ENCODE measurements at places on chromosomes 5 and 9.
A peak's percentile ranks its signal among the peaks of the same experiment; 100 is the strongest.

DNA sequence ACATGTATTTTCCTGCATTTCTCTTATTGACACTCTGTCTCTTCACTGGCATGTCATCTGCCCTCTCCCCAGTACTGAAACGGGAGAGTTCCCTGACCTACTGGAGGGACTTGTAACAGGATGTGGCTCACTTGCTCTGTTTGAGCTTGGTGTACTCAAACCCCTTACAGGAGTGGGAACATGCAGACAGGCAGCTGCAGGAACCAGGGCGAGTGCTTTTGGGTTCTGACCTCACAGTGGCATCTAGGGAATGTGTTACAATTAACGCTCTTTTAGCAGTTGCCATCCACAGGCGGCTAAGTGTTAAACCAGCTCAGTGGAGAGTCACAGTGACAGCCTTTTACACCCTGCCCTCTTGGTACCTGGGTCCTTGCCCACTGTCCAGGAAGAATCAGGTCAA is 300.3 kb upstream of the GRAMD2B start:
- DNase-seq: no peak

DNA sequence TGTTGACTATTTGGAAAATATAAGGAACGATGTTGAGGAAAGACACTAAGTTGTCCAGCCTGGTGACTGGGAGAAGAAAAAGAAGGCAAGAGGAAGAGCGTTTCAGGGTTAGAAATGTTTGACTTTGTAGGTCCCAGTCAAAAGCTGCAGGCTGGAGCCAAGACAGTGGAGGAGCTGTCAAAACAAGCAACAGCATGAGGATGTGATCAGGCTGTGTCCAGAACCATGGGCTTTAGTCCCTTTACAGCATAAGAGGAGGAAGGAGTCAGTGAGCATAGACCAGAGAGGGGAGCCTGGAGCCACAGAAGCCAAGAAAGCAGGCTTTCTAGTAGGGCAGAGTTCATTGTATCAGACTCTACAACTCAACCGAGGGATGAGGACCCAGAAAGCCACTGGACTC is 658.5 kb downstream of the BNC2 start:
- DNase-seq: no peak

GRCh38 chr5:124872086-124872485 is 125.6 kb upstream of the ZNF608 start:
- no peak for DNase-seq

GRCh38 chr9:116928289-116928688 is 241.2 kb downstream of the TRIM32 start:
- no peak for DNase-seq

DNA sequence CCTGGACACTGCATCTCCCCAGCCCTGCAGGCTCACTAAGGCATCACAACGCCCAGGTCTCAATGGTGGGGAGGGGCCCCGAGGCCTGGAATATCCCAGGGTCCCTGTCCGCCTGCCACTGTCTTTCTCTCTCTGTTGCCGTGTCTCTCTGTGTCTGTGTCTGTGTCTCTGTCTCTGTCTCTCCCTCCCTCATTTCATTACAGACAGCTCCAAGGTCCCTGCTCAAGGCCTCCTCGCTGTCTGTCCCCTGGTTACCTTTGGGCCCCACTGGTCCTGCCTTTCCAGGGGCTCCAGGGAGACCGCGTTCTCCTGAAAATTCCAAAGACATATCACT is 3.2 kb downstream of the FCN1 start:
- DNase-seq: no peak

DNA sequence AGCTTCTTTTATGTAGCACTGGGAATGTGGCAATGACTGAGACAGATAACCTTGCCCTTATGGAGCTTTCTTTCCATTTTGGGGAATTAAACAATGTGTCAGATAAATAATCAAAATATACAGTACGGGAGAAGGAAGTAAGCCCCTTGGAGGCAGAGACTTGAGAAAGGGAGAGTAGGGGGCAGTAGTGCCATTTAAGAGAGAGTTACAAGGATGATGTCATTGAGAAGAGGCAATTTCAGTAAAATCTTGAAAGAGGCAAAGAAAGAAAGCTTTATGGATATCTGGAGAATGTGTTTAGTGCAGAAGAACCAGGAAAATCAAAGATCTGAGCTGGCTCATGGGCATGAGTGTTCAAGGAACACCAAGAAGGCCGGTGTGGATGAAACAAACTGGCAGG is 77.3 kb downstream of the KCTD16 start:
- no peak for DNase-seq

GRCh38 chr5:136729901-136730355 is 364.6 kb upstream of the TRPC7 start:
- DNase-seq: no peak

DNA sequence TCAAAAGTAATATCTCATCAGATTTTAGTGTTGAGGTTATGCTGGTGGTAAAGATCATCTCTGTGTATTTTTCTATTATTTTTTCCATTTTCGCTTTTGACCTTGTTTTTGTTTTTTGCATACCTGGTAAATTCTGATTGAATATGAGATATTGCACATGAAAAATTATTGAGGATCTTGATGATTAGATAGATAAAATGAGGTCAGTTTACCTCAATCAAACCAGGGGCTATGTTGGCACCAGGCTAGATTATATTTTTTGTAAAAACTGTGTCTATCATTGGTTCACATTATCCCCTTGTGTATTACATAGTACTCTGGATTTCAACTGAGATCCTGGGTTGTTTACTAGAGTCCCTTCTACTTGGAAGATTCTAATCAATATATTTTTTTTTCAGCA is 774.9 kb upstream of the ZNF608 start:
- DNase-seq: no peak

GRCh38 chr9:6733257-6733656 is 24.5 kb upstream of the KDM4C start:
- no peak for DNase-seq

DNA sequence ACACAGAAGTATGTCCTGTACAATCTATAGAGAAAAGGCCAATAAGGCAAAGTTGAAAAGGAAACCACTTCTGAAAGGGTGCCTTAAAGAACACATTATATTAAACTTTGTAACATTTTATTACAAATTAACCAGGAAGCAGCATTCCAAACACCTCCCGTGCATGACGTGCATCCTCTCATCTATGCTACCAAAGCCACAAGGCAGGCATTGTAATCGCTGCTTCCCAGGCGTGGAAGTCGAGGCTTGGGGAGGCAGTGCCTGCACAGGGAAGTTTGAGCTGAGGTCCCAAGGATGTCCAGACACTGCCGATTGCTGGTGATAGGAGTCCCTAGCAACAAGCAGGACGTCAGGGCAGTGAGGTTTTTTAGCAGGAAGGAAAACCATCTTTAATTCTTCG is 44.3 kb upstream of the BARHL1 start:
- no peak for DNase-seq

DNA sequence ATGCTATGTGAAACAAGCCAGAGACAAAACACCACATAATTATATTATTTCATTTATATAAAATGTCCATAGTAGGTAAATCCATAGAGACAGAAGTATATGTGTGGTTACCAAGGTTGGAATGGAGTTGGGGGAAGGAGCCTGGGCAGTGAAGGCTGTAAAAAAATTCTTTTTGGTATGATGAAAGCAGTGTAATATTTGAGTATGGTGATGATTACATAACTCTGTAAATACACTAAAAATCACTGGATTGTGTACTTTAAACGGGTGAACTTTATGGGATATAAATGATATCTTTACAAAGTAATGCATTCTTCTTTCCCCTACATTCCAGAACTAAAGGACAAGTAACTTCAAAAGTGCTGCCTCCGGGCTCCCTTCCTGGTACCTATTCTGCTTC is 155.8 kb downstream of the SH3GL2 start:
- DNase-seq: no peak

DNA sequence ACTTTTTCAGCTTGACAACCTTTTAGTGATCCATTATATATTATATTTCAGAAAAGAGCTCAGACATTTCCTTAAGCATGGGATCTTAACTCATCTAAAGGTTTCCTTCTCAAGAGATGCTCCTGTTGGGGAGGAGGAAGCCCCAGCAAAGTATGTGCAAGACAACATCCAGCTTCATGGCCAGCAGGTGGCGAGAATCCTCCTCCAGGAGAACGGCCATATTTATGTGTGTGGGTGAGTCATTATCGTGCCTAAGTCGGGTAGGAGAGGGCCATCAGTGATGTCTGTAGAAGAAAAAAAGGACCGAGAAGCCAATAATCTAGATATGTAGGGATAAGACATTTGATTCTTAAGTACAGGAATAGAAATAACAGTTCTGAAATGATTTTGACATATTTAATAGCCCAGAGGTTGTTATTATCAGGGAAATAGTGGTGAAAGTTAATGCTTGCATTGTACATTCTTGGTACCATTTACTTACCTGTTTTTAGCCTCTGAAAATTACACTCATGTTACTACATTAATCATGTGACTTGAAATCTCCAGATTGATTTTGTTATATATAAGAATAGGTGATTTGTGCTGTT is 28.2 kb downstream of the MTRR start:
- peak; percentile 30 for DNase-seq

- no peak for DNase-seq
Observed at GRCh38 chr9:14270358-14271092, 43.4 kb downstream of the NFIB start.

DNA sequence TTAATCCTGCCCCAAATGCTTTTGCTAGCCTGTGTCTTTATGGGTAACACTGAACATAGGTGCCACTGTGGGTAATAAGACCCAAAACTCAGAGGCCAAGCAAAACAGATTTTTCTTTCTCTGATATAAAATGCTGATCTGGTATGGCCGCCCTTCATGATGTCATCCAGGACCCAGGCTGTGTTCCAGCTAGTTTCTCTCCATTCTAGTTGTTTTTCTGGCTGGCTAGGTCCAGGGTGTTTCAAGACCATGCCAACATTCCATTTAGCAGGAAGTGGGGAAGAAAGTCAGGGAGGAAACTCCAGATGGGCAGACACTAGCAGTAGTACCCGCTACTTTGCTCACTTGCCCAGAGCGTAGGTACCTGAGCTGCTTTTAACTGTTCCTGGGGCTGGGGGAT is 183.9 kb upstream of the OTULINL start:
- no peak for DNase-seq

GRCh38 chr5:43150748-43151147 is 30.0 kb downstream of the ZNF131 start:
- DNase-seq: no peak

GRCh38 chr9:112786829-112787520 is 36.4 kb downstream of the SNX30 start:
- DNase-seq: no peak

DNA sequence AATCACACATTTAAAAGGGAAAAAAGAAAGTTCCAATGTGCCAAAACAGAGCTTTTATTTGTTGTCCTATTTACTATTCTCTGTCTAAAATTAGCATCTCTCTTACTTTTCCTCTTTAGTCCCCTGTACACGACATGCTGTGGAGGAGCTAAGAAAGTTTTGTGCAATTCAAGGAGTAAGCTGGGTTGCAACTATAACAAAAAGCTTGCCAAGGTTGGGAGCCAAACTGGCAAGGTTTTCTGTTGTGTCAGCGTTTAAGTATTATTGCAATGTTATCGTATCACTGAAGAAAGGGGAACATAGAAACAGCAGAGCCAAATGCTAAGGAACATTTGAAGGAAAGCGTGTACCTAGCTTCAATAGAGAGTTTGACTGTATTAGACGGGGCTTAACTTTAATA is 680.8 kb downstream of the CETN3 start:
- DNase-seq: no peak

DNA sequence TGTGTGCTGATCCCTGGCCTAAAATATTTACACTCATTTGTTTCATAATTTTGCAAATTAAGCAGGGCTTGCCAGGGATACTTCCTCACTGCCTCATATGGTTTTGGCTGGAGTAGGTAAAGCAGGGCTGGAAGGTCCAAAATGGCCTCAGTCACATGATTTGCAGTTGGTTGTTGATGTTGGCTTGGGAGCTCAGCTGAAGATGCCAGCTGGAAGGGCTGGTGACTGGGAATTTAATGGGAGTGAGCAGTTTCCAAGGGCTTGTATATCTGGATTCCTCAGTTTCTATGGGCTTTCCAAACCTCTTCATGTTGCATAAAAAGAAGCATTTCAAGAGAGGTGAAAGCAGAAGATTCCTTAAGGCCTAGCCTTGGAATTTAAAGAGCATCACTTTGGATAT is 729.3 kb downstream of the CDH18 start:
- DNase-seq: no peak

GRCh38 chr9:111035543-111036428 is 2.5 kb downstream of the LPAR1 start:
- no peak for DNase-seq

- no peak for DNase-seq
Observed at GRCh38 chr5:179234563-179235135, 110.6 kb downstream of the ADAMTS2 start.

DNA sequence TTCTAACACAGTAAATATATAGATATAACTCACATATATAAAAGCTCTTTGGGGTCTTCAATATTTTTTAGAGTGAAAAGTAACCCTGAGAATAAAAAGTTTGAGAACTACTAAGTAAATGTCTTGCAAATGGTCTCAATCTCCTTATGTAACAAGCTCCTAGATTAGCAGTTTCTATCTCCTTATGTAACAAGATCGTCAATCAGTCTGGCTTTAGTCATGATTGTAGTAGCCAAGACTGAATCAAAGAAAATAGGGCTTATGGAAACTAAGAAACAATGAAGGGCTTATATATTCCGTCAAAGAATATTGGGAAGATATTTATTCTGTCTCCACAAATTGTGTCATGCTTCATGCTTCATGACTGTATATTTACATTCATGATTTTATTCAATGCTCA is 22.4 kb upstream of the FREM1 start:
- no peak for DNase-seq

DNA sequence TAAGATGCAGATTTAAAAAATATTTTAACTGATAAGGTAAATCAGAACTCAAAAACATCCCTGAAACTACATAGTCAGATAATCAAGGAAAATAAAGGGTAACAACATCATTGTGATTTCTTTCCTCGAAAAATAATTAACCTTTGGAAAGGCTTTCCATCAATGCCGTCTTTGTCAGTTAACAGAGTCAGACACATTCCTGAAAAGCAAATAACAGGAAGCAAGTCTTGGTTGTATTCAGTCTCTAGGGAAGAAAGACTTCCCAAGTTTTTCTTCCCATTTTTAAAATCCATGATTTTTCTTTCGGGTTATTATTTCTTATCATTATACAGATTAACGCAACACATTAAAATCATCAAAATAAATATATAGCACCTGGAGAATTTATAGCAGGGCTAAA is 256.4 kb upstream of the CDH6 start:
- DNase-seq: no peak

DNA sequence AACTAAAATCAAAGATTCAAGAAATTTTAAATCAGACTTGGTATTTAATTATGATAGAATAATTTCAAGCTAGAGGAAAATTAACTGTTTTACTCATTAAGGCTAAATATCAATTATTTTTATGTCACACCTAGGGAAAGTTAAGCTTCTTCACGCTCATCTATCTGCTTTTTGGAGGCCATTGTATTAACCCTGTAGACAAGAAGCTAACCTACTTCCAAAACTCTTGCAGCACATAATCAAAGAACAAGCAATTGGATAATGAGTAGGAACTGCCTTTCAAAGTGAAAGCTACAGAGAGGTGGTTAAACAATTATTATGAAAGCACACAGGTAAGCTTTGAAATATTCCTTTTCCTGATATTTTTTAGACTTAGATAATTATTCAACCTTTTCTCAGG is 6.7 kb downstream of the EBF1 start:
- no peak for DNase-seq
